ENCODE measurements at places on chromosomes 12 and 14.

DNA sequence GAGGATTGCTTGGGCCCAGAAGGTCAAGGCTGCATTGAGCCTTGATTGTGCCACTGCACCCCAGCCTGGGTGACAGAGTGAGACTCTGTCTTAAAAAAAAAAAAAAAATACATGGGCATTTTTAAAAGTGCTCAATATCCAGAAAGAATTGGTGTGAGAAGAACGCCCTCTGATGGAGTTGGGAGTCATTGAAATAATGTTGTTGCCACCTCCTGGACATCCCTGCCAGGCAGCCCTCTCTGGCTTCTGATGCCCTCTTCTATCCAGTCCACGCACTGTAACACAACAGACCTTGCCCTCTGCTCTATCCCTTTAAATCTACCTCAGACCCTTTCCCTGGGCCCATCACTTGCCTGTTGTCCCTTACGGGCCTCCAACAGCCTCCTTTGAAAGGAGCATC, 4.9 kb downstream of the PTGDR start:
- DNase-seq, result peak; percentile 66

GRCh38 chr12:94563286-94563685, 87.1 kb downstream of the TMCC3 start:
- no peak for DNase-seq

DNA sequence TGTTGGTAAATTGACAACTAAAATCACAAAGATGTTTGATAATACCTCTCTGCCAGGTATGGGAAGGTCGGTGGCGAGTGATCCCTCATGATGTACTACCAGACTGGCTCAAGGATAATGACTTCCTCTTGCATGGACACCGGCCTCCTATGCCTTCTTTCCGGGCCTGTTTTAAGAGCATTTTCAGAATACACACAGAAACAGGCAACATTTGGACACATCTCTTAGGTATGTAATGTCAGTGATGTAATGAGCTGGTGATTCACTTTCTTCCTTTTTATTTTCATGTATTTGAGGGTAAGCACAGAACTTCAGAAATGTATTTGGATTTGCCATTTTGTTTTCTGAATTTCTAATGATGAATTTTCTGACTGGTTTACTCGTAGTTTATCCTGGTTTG, 42.6 kb upstream of the LRTM2 start:
- no peak for DNase-seq

GRCh38 chr12:94148739-94149118, 352 bp downstream of the PLXNC1 start:
- no peak for DNase-seq

- peak; percentile 44 for DNase-seq
Observed at GRCh38 chr12:102883204-102883799, 33.7 kb downstream of the PAH start.

- DNase-seq, result no peak
Observed at GRCh38 chr12:98780261-98780660, 135.2 kb downstream of the APAF1 start.

DNA sequence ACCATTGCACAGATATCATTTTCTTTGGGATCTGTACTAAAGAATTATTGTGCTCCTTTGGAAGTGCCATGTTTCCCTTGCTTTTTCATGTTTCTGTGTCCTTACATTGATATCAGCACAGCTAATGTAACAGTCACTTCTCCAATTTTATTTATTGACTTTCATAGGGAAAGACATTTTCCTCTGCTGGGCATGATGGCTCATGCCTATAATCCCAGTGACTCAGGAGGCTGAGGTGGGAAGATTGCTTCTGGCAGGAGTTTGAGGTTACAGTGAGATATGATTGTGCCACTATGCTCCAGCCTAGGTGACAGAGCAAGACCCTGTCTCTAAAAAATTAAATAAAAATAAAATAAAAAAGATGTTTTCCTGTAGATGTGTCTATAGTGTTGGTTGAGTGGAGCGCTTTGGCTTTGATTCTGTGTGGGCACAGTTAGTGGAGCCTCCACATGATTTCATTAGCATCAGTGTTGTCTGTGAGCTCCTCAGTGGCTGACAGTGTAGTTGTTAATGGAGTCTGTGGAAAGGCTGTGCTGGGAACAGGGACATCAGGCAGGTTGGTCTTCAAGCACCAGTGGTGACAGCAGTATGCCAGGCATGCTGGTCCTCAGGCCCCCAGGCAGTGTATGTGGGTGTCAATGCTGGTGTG, 7.4 kb downstream of the OAS2 start:
- DNase-seq, result no peak

DNA sequence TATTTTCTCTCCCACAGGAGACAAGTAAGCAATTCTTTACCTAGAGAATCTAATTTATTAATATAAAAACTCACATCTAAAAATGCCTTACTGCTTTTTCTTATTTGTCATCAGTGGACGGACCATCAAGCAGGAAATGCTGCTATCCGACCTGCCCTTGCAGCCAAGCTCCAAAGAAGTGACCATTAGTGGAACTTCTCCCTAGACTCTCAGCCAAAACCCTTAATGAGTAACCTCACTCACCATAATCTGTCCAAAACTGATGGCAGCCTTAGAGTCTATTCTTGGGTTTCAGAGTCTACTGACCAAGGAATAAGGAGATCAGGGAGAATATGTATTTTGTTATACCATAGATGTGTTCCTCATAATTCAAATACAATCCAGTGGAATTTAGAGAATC, 60.9 kb upstream of the CFL2 start:
- no peak for DNase-seq

- DNase-seq, result peak; percentile 4
Observed at GRCh38 chr14:91706996-91707395, 24.9 kb downstream of the CATSPERB start.

DNA sequence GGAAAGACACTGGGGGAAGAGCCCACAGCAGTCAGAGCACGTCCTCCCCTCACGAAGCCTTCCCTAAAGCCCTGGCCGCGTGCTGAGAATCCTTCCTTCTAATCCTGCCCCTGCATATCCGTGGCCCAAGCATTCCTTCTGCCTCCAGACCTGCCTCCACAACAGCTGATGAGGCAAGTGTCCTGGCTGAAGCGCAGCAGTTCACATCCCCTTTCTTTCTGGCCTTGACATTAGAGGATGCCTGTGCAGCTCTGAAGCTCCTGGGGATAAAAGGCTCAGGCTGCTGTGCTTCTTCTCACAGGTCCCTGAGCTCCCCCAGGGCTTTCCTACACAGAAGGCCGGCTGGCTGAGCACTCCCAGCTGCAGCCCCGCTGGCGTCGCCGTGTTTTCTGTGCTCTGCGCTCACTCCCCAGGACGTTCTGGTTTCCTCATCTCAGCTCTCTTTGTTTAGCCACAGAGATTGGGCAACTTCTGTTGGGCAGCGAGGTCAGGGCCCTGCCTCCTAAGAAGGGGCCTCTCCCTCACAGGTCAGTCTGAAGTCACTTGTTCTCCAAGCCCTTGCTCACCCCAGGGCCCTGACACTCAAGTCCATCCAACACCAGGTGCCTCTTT, 45.8 kb downstream of the NINJ2 start:
- peak; percentile 12 for DNase-seq

DNA sequence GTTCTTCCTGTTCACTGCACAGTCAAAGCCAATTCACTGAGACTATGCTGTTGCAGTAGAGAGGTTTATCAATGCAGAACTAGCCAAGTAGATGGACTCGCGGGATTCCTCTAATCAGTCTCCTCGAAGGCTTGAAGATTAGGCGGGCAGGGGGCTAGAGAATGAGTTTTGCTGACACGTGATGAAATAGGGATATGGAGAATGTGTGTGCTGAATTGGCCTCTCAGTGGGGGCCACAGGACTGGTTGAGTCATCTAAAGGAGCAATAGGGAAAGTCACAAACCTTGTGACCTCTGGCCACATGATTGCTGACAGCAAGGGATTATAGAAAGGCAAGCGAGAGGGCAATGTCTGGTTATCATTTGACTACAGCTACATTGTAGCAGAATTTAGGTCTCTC, 12.7 kb downstream of the MIPOL1 start:
- no peak for DNase-seq

DNA sequence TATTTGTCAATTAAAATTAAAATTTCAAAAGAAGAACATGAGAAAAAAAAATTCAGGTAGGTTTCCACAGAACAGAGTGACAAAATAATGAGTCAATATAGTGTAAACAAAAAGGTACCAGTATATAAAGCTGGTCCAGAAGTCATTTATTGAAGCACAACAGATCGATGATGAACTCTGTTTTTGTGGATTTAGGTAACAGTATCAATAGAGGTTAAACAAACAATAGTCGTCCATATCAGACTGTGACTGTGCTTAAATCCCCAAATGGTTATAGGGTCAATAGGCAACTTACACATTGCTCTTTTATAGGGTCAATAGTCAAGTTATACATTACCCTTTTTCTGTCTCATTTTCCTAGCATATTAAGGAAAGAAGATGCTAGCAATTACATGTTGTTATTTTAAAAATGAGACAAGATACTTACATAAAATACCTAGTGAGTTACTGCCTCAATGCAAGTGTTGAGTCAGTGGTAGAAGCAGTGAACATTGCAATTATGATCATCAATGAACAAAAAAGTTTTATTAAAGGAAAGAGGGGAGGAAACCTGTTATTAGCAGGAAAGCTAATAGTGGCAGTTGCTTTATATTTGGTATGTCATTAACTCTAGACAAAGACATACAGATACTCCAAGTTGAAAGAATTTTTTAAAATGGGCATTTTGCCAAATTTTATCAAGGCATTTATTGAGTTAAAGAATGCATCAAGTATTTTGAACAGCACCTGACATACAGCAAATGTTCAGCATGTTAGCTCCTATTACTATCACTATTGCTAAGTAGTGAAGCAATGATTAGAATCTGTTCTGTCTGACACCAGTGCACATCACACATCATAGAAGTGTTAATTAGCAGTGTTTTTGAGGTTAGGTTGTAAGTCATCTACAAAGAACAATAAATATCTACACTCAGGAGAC, 102.9 kb downstream of the CCER1 start:
- no peak for DNase-seq

DNA sequence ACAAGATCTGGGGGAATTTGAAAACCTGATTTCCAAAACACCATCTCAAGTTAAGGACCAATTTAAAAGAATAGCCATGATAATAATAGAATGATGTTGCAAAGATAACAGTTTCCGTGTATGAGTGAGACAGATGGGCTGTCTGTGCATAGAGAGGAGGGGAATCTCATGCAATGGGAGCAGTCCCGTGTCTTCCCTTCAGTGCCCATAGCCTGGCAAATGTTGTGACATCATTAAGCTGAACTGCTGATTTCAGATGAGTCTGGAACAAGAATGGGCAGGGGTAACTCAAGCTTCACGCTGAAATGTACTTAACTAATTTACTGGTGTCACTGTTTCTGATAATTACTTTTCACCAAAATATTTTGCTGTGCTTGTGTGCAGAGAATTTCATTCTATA, 454.0 kb downstream of the FOXG1 start:
- DNase-seq, result no peak

DNA sequence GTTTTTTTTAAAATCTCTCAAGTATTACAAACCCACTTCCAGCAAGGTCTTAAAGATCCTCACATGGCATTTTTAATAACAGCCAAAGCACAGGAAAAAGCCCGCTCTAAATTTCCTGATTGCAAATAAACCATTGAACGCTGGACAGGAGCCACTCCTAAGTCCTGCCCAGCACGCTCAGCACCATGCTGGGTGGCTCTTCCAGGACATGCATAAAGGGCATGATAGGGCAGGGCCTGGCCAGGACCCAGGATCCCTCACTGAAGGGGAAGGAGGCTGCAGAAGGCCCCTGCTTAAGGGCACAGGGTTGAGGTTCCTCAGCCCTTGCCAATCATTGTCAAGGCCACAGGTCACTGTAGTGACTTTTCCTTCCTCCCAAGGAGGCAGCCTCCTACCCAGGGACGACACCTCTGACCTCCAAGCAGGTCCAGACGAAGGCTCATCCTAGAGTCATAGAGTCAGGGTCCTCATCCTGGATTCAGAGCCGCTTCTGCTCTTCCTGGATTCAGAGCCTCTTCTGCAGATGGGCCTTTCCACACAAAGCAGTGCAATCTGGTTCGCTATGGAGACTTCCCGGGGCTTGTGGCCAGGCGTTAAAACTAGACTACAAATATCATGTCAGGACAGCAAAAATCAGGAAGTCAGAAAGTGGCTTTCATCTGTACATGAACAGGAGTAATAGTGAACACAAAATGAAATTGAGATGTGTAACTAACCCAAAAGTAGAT, 123.8 kb downstream of the GCH1 start:
- DNase-seq, result no peak

GRCh38 chr12:111011999-111012600, 91.7 kb upstream of the MYL2 start:
- DNase-seq, result no peak

DNA sequence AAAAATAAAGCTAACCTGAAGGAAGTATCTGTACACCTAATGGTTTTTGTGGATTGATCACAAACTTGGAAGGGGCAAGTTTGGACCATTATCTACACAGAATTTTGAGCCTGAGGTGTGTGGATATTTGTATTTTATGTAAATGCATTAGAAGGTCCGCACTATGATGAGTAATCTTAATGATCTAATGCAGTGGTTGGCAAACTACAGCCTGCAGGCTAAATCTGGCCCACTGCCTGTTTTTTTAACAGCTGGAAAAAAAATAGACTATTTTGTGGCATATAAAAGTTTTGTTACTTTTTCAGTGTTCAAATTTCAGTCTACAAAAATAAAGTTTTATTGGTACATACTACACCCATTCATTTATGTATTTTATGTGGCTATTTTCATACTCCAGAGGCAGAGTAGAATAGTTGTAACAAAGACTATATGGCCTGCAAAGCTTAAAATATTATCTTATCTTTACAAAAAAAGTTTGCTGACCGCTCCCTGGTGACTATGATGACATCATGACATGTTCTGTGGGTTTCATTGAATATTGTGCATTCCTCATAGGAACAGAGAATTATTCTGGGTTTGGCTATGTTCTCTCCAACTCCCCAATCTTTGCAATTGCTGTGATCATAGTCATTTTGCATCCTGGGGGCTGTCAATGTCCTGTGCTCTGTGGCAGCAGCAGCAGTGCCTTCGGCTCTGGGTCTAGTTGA, 962.6 kb upstream of the FBXO33 start:
- DNase-seq, result no peak

- DNase-seq, result no peak
Observed at GRCh38 chr12:93022603-93023340, 93.7 kb upstream of the EEA1 start.

- no peak for DNase-seq
Observed at GRCh38 chr14:100403105-100403504, 80.0 kb downstream of the SLC25A47 start.

DNA sequence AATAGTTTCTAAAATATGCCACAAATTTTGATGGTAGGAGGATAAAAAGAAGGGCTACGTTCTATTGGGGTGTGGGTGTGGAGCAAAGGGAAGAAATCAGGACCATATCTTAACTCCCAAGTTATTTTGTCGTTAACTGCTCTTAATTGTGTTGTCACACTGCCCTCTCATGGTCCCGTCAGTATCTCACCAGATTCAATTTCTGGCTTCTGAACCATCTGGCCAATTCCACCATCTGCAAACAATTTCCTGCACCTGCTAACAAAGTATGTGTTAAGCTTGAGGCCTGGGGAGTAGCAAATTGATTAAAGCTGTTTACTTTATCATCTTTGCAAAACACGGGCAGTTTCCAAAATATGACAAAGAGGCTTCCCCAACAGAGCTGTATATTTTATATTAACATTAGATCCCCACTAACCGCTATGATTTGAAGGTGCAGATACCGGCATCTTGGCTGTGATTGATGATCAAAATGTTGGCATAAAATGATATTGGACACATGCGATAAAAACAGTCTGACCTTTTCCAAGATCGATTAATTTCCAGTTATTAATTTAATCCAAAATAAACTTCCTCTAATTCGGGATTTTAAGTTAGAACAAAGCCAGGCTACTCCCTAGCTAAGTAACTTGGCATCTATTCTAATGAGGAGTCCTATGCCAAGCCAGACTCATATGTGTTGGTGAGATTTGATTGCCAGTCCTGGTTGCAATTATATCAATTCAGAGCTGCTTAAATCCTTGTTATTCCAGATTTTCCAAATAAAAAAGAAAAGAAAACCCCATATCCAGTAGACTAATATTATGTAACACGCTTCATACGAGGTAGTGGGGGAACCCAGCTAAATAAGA, 6.9 kb upstream of the DNM1L start:
- peak; percentile 91 for DNase-seq

Measured in Kasumi-1 (cell line).